SK-MEL-5 (cell line): ENCODE measurements at places on chromosomes 1 and 21. TPM values are rescaled to one million over a fixed set of nuclear protein-coding genes. Genes with fewer than 3 reads are reported as not detected.

HYI gene
- total RNA-seq: 0.74 and 2.5 TPM in 2 replicates

DNA sequence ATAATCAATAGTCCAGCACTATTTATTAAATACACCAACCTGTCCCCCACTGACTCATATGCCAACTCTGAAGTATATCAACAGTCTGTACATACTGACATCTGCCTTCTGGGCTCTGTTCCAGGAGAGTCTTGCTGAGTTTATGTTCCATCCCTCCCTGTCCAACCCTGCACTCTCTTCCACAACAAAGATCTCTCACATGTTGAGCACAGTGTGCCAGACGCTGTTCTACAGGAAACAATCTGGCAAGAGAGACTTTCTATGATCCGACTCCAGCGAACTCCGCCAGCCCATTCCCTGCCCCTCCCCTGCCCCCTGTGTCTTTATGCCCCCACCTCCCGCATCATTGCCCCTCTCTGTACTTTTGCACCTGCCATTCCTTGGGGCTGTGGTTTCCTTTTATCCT lies 3.4 kb downstream of the LACTBL1 start:
- peak; percentile 84 for DNase-seq

- DNase-seq: peak; percentile 98
Observed at GRCh38 chr1:216045400-216045799, 377.8 kb downstream of the USH2A start.

PLA2G4A gene
- 35.7 TPM in 2 replicates for total RNA-seq

- no peak for DNase-seq
Observed at GRCh38 chr21:37005548-37006485, 685 bp upstream of the RIPPLY3 start.

- DNase-seq: no peak
Observed at GRCh38 chr1:117556341-117556740, 49.5 kb upstream of the TENT5C start.

SLC9C2 gene
- not detected in 2 replicates for total RNA-seq

GRCh38 chr1:240876071-240876470 lies 264.1 kb upstream of the GREM2 start:
- DNase-seq: no peak

PLPPR4 gene
- not detected in 2 replicates for total RNA-seq

GRCh38 chr1:17419626-17420328 lies 19.7 kb downstream of the RCC2 start:
- peak; percentile 68 for DNase-seq

INTS3 gene
- total RNA-seq: 63.2 and 77.5 TPM in 2 replicates
